Heart right ventricle (tissue), 16 donors: ENCODE measurements at places on chromosomes 6 and 20. TPM values are rescaled to one million over a fixed set of nuclear protein-coding genes. Genes with fewer than 3 reads are reported as not detected.

Gene GSTA3
- total RNA-seq: not detected

Gene IRF4
- total RNA-seq: 0.08 TPM

Gene BPI
- not detected for total RNA-seq

Gene BPIFB2
- not detected for total RNA-seq

Gene FILIP1
- 203 TPM for total RNA-seq

Gene ISM1
- 0.75 TPM for total RNA-seq

Gene CDH26
- 1.5 TPM for total RNA-seq

Gene CLDN20
- total RNA-seq: not detected

Gene DDX43
- total RNA-seq: 0.26 TPM

Gene GINM1
- 48.6 TPM for total RNA-seq

Gene RIMS4
- not detected for total RNA-seq

Gene TXLNB
- 124 TPM for total RNA-seq

Gene NHLRC1
- total RNA-seq: 1.8 TPM

Gene ZC2HC1B
- total RNA-seq: not detected

Gene TTI1
- 11.3 TPM for total RNA-seq

Gene SOX4
- 7.8 TPM for total RNA-seq

Gene UTRN
- 84.1 TPM for total RNA-seq
